NCI-H345 (cell line): ENCODE measurements at places on chromosomes 12 and 14.

GRCh38 chr12:76558684-76559399 lies 729 bp downstream of the OSBPL8 start:
- peak; percentile 36 for DNase-seq

DNA sequence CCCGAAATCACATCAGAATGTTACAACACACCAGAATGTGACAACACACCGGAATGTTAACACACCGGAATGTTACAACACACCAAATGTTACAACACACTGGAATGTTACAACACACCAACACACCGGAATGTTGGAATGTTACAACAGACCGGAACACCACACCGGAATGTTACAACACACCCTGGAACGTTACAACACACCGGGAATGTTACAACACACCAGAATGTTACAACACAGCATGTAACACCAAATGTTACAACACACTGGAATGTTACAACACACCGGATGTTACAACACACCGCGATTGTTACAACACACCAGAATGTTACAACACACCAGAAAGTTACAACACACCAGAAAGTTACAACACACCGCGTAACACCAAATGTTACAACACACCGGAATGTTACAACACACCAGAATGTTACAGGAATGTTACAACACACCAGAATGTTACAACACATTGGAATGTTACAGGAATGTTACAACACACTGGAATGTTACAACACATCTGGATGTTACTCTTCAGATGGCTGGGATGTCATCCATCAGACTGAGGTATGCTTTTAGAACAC lies 21.1 kb downstream of the CHFR start:
- DNase-seq, result no peak

- DNase-seq, result no peak
Observed at GRCh38 chr12:61044766-61045165, 1215.4 kb upstream of the USP15 start.

- no peak for DNase-seq
Observed at GRCh38 chr12:64124511-64125197, 97.4 kb downstream of the KICS2 start.

GRCh38 chr12:130978785-130979184 lies 25.1 kb downstream of the ADGRD1 start:
- no peak for DNase-seq

- DNase-seq, result no peak
Observed at GRCh38 chr14:23174296-23175184, 8.9 kb downstream of the SLC7A8 start.

DNA sequence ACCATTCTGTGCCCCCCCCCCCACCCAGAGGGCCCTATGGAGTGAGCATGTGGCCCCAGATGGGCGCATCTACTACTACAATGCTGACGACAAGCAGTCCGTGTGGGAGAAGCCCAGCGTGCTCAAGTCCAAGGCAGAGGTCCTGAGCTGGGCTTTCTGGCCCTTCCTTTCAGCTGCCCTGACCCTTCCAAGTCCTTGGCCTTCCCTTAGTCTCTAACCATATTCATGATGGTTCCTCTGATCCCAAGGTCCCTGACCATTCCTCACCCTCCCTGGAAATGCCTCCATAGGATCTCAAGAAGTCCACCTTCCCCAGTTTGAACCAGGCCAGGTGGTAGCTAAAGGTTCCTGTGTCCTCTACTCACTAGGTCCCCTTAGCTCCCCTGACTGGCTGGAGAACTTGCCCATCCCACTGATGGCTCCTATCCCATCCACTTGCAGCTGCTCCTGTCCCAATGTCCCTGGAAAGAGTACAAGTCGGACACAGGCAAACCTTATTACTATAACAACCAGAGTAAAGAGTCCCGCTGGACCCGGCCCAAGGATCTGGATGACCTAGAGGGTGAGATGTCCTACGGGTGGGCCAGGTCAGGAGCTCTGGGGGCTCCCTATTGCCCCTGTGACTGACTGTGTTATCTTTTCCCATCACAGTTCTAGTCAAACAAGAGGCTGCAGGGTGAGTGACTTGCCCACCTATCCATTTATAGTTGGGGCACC lies 9.8 kb downstream of the PRPF40B start:
- DNase-seq, result no peak

DNA sequence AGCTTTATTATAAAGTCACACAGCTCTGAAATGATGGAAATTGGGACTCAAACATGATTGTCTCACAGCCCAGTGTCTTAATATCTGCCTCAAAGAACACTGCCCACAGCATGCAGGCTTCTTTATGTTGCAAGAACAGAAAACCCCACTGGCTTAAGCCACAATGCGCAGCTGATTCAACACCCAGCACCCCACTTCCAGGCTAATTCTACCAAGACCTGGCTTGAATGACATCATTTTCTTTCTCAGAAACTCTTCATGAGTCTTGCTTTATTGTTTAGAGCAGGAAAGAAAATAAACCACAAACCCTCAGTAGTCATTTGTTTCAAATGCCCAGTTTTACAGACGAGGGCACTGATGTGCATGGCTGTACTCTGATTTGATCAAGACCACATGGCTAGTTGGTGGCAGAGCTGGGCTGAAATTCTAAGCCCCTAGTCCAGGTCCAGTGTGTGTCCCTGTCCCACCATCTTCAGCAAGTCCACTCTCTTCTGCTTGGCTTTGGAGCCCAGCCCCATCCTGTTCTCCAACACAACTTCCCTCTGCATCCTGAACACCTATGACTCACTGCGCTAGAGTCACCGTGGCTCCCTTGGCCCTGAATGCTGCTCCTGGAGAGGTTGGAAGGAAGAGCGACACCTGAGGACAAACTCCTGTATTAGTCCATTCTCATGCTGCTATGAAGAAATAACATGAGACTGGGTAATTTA lies 50.3 kb upstream of the SRSF5 start:
- DNase-seq, result no peak

GRCh38 chr12:50224026-50224692 lies 57.0 kb upstream of the CERS5 start:
- no peak for DNase-seq

DNA sequence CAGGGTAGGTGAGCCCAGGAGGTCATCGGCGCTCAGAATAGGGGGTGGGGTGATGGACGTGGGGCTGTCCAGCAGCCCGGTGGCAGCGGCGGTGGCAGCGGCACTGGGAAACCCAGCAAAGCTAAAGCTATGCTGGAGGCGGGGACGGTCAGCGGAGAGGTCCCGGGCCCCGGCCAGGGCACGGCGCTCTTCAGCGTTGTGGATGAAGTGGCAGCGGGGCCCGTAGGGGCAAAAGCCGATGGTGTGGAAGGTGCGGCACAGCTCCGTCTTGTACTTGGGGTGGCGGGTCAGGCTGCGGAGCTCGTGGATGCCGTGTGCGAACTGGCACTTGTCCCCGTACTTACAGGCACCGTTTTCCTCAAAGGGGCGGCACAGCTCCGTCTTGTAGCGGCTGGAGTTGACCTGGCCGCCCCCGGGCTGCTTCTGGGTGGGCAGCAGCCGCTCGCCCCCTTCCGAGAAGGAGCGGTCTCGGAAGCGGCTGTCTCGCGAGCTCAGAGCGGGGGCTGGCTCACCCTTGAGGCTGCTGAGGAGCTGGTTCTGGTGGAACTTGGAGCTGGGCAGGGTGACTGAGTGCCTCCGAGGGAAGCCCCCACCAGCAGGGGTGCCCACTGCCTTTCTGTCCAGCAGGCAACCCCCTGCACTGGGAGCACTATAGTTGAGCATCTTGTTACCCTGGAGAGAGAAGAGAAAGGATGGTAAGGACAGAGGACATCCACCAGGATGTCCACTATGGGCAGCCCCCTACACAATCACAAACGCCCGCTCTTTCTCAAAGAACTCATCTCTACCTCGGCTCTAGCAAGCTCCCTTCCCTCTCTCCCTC lies 2.8 kb downstream of the ZFP36L1 start:
- DNase-seq, result no peak

DNA sequence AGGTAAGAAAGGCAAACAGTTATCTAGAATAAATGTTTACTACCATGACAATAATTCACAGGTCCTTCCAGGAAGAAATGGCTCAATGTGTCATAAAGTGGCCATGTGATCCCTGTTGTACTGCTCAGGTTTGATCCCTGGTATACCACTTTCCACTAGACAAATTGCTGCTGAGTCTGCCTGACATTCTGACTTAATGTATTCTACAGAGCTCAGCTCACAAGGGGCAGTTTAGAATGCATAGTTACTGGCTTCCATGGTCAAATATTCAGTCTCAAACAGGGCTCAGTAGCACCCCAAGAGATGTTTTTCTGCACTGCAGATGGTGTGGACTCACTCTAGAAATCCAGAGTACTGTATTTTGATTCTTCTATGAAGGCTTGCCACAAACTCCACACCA lies 21.8 kb downstream of the TSHR start:
- no peak for DNase-seq

GRCh38 chr12:106235770-106236169 lies 12.1 kb downstream of the CKAP4 start:
- DNase-seq, result no peak
